Brain microvascular endothelial cell (primary cell): ENCODE measurements at places on chromosomes 4 and X.

GRCh38 chrX:133984857-133985163, 584 bp downstream of the GPC3 start:
- DNase-seq, result no peak

- DNase-seq, result no peak
Measured at GRCh38 chr4:37976991-37977470, 16.8 kb downstream of the PTTG2 start.

- no peak for DNase-seq
Measured at GRCh38 chrX:120731386-120731785, 101.5 kb upstream of the C1GALT1C1 start.

DNA sequence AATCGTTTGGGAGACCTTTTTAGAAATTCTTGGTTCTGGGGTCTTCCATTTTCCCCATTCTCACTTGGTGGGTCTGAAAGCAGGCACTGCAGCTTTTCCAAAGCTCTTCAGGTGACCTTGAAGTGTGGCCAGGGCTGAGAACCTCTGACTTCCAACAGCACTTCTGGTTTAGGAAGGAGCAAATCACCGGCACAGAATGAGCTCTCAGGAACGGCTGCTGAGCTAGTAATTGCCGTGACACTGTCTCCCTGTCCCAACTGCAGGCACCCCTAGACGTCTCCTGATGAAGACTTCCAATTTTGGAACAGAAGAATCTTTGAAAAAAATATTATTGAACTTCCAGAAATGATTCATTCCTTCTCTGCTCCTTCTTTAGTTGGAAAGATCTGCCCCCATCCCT, 31.3 kb downstream of the CD38 start:
- no peak for DNase-seq

GRCh38 chr4:21962691-21963090, 14.1 kb upstream of the KCNIP4 start:
- DNase-seq, result no peak

DNA sequence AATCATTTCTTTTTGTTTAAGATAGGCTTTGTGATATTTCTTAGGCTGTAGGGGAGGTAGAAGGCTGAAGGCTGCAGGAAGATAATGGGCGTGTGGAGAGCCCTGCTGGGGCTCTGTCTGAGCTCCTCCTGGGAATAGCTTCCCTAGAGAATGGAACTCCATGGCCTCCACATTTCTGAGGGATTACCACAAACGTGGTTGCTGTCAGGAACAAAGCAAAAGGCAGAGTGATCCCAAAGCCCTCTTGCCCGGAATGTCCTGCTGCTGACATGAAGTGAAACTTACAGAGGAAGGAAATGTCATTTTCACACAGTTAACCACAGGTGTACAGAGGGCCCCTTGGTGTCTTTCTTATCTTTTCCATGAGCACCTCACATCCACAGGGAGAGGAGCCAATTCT, 89.3 kb downstream of the DDIT4L start:
- DNase-seq, result no peak

DNA sequence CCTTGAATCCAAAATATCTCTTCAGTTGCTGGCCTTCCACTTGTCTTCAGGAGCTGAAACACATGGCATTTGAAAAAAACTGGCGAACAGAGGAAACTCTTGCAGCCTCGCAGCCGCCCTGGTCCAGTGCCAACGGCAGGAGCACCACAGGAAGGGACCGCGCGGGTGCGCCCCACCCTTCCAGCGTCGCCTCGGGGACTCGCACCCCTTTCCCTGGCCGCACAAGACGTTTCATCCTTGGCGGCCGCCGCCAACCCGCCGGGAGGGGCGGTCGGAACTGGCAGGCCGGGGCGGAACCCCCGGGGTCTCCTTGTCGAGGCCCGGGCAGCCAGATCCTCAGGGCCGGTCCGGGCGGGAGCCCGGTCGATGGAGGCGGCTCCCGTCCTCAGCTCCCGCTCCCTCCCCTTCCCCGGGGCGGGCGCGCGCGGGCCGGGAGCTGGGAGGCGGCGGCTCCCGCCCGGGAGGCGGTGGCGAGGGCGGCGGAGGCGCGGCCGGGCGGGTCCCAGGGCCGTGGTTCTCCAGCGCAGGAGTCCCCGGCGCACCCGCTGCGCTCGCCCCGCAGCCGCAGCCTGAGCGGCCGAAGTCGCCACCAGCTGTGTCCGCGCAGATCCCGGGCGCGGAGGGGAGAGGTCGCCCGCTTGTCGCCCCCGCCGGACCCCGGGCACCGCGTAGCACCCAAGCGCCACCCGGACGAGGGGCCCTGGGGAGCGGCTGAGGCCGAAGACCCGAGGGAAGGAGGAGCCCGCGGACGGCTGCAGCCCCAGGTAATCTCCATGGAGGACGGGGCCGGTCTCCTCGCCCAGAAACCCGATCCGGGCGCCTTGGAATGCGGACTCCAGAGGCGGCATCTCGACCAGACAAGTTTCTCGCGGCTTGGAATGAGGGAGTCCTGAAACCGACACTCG, 886 bp upstream of the NDST3 start:
- no peak for DNase-seq

DNA sequence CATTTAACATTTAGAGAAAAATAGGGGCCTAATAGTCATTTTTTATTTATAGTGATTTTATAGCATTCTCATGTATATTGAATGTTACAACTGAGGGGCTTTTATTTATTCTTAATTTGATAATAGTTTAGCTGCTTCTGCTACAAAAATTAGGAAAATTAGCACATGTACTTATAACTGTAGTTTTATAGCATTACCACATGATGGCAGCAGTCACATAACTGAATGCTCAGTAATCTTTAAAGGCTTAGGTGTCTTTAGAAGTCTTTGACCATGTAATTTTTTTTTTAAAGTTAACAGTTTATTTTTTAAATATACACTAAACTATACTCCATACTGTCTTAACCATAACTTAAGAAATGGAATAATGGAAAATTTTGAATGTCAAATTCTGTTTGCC, 136.6 kb downstream of the STAG2 start:
- no peak for DNase-seq

- DNase-seq, result no peak
Measured at GRCh38 chr4:139315221-139315675, 13.0 kb upstream of the NDUFC1 start.
